ENCODE measurements at places on chromosomes 2 and 18.

DNA sequence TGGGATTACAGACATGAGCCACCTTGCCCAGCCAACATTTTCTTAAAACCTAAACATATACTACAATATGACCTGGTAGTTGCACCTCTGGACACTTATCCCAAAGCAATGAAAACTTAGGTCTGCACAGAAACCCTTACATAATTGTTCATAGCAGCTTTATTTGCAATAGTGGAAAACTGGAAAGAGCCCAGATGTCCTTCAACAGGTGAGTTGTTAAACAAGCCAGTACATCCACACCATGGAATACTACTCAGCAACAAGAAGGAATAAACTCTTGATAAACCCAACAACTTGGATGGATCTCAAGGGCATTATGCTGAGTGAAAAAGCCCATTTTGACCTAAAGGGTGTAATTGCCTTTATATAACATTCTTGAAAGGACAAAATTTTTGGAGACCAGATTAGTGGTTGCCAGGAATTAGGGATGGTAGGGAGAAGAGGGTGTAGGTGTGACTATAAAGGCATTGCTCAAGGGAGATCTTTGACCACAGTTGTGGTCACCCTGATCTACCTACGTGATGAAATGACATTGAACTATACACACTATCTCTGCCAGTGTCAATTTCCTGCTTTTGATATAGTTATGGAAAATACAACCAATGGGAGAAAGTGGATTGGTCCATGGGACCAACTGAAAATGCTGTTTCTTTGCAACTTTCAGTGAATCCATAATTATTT lies 11.9 kb upstream of the AMMECR1L start:
- no peak for DNase-seq

- peak; percentile 39 for DNase-seq
Measured at GRCh38 chr2:74181739-74182138, 3.1 kb upstream of the MOB1A start.

DNA sequence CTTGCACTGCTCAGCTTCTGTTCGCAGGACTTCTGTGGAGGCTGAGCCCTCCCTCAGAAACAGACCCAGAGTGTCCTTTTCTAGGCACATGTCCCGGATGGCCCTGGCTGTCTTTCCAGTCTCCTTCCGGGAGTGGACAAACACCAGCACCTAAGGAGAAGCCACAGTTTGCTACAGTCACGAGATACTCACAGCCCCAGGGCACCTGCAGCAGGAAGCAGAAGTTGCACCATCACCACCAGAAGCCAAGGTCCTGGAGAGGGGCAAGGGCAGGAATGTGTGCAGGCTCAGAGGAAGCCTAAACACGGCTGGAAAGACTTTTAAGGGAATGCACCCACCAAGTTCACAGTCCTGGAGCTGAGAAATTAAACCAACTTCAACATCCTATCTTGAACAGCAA lies 13.6 kb downstream of the SNRNP200 start:
- no peak for DNase-seq

GRCh38 chr2:199092419-199092818 lies 365.3 kb downstream of the SATB2 start:
- no peak for DNase-seq

DNA sequence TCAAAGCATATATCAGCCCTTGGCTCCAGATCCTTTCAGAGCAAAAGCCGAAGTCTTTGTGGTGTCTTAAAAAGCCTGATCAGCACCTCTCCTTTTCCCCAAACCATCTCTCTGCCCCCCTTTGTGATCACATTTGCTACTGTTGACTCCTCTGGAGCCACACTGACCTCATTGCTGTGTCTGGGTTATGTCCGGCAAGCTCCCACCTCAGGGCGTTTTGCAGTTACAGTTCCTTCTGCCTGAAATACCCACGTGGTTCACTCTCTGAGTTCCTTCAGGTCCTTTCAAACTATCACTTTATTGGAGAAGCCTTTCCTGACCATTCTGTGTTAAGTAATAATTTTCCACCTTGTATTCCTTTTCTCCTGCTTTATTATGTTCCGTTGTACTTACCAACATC lies 11.8 kb downstream of the C2orf69 start:
- DNase-seq = no peak

DNA sequence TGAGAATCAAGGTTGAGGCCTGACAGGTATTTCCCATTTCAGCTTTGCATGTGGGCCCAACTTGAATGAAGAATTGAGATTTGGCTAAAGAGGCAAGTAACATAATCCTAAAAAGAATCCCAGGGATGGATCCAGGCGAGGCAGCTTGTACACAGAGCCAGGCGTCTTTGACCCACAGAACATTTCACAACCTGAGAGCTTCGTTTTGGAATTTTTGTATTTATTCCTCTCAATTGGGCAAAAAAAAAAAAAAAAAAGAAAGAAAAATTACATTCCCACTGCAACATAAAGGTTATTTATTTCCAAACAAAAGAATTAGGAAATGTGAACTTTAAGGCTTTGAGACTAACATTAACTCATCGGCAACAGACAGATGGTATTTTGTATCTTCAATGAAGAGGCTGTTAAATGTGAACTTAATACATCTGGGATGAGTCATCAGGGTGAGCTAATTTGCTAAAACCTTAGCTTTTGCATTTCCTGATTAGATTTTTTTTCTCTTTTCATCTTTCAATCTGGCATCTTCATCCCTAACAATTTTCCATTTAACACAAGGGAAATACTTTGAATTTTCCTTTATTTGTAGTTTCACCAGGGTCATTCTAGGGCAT lies 478.5 kb upstream of the TNP1 start:
- peak; percentile 43 for DNase-seq

DNA sequence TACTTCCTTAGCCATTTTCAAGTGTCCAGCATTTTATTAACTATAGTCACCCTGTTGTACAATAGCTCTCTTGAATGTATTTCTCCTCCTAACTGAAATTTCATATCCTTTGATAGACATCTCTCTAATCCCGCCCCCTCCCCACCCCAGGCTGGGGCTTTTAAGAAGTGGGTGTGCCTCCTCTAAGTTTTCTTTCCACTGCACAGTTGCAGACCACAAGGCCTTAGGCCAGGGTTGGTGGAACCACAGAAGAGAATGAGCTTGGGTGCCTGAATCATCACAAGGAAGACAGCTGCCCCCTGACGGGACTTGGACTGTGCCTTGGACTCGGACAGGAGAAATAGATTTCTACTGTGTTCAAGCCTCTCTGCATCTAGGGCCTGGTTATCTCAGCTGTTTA lies 193.4 kb downstream of the HAUS1 start:
- DNase-seq = no peak

GRCh38 chr2:29966266-29966665 lies 44.9 kb upstream of the ALK start:
- DNase-seq = no peak

GRCh38 chr2:171794918-171795317 lies 99.1 kb downstream of the SLC25A12 start:
- peak; percentile 42 for DNase-seq

GRCh38 chr2:99960291-99960690 lies 182.1 kb downstream of the AFF3 start:
- peak; percentile 12 for DNase-seq

GRCh38 chr18:3816610-3817363 lies 366.8 kb downstream of the TGIF1 start:
- DNase-seq = no peak

GRCh38 chr2:231710799-231711676 lies 2.7 kb downstream of the PTMA start:
- peak; percentile 54 for DNase-seq

- DNase-seq = no peak
Measured at GRCh38 chr2:237889811-237890210, 30.4 kb downstream of the RAMP1 start.

DNA sequence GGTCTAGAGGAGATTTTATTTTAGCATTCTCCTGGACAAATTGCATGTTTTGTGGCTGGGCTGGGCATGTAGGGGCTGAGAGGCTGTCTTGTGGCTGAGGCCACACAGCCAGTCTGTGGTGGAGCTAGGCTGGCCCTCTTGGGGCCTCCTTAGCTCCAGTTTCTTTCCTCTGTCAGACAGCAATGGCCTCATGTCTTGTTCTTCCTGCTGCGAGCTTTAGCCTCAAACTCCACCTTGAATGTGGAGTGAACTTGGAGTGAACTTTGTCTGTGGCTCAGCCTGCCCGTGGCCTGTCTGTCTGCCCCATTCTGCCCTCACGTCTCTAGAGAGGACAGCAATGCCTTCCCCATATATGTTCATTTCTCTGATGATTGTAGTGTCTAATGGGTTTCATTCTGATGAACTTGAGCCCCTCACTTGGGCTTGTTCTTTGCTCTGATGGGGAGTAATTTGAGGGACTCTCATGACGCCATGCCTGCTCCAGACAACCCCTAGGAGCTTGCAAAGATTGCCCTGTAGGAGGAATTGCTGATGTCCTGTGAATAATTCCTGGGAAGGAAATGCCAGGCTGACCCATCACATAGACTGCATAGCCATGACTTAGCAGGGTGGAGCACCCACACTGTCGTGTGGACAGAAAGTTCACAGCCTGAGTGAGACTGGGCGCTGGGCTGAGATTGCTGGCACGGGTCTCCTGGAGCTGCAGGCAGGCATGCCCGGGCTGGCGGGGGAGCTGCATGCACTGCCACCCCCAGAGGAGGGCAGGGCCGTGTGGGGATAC lies 42.6 kb downstream of the ASAP2 start:
- no peak for DNase-seq

GRCh38 chr2:177241711-177242120 lies 22.8 kb downstream of the NFE2L2 start:
- DNase-seq = no peak

DNA sequence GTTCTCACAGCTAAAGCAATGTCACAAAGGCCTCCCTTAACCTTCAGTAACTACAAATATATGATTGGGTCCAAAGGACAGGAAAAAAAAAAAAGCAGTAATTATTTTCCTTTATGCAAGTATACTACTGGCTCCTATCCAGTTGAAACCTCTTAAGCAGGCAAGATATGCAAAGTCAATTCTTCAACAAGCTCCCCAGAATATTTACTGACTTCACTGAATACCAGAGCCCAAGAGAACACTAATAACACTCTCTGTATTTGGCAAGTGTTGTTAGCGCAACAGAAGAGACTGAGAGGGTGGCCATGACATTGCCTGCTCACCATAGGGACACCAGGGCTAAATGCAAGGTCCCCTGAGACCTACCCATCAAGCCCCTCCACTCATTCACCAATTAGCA lies 74.5 kb downstream of the AP1S3 start:
- DNase-seq = no peak

GRCh38 chr2:42050703-42051542 lies 3.1 kb downstream of the PKDCC start:
- DNase-seq = no peak

DNA sequence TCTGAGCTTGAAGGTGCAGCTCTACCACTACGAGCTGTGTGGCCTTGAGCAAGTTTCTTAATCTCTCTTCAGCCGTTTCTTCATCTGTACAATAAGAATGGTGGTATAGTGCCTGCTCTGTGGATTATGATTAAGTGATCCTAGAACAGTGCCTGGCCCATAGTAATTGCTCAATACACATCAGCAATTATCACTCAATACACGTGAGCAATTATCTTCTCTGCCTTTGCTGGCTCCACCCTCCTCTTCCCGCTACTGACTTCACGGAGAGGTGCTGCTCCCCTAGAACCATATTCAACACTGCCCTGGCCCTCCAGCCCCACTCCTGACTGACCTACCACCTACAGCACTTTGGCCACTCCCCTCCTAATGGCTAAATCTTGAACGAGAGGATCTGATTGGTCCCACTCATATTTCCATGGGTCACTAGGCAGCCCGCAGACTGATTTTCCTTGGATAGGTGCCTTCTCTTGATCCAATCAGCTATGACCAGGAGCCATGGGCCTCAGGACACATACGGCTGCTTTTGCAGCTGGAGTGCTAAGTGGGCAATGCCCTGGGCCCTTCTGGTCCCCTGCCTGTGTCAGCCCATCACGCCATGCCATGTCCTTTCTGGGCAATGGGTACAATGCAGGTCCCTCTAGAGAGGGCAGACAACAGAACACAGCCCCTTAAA lies 77.5 kb downstream of the STPG4 start:
- no peak for DNase-seq

DNA sequence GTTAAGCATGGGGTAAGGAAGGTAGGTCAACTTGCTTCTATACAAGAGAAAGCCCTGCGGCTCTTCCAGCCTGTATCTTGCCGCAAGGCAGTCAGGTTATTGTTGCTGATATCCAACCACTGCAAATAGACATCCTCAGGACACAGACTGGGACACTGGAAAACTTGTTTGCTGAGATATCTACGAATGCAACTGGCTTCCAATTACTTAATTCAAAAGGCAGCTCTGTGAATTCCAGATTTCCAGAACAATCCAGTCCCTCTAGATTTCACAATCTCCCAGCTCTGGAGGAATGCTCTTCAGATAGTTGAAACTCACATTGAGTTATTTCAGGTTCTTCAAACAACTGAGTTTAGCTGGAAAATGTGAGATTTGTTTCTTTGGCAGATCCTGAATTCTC lies 34.6 kb upstream of the SP9 start:
- DNase-seq = no peak

DNA sequence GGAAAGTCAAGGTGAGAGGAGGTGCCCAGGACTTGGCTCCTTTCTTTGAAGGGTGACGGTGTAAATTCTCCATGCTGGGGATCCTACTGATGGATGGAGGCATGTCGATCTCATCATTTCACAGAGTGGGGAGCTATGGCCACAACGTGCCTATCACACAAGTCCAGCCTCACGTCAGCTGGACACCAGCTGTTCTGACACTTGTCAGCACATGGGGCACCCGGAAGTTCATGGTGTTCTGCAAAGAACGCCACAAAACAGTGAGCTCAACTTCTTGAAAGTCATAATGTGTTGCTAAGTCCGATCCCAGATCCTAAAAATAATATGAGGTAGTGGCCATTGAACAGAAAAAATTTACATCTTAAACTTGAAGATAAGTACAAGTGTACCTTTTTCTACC lies 12.3 kb downstream of the PAX8 start:
- no peak for DNase-seq

GRCh38 chr2:216113572-216113971 lies 4.4 kb downstream of the XRCC5 start:
- DNase-seq = no peak

- peak; percentile 94 for DNase-seq
Measured at GRCh38 chr18:78562531-78562961, 417.1 kb upstream of the SALL3 start.

DNA sequence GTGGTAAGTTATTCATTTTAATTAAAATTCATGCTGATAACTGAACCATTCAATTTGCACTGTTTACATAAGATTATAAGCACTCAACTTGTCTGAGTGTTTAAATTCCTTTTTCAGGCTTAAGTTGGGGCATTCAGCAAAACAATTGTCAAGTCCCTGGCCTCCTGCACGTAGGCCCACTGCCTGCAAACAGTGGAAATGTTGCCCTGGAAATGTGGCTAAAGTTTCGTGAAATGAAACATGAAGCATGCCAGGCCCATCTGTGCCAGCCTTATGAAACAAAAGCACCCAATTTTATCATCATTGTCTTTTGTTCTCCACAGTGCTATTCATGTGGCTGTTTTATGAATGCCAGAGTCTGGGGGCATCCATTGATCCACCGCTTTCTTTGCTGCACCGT lies 163.7 kb downstream of the PTGR3 start:
- DNase-seq = peak; percentile 69
